ENCODE measurements at places on chromosomes 2 and 18.

GRCh38 chr2:190819840-190820301, 60.8 kb upstream of the GLS start:
- no peak for DNase-seq

GRCh38 chr2:224881846-224882245, 160.4 kb downstream of the DOCK10 start:
- DNase-seq = no peak

- no peak for DNase-seq
Observed at GRCh38 chr2:71720283-71720560, 266.9 kb downstream of the DYSF start.

DNA sequence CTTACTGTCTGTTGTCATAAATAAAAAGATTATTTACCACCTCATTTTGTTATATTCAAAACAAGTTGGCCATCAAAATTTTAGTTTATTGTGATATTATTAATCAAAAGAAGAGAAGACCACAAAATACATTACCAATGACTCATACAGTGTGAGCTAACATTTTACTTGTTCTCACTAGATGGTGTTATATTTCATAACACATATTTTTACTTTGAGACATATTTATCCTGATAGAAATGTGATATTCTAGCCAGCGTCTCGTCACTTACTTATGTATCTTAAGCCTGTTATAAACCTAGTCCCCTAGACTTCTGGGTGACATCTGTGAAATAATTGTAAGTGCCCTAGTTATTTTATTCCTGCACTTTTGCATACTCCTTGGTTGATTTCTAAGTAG, 263.2 kb downstream of the CDH7 start:
- DNase-seq = no peak

DNA sequence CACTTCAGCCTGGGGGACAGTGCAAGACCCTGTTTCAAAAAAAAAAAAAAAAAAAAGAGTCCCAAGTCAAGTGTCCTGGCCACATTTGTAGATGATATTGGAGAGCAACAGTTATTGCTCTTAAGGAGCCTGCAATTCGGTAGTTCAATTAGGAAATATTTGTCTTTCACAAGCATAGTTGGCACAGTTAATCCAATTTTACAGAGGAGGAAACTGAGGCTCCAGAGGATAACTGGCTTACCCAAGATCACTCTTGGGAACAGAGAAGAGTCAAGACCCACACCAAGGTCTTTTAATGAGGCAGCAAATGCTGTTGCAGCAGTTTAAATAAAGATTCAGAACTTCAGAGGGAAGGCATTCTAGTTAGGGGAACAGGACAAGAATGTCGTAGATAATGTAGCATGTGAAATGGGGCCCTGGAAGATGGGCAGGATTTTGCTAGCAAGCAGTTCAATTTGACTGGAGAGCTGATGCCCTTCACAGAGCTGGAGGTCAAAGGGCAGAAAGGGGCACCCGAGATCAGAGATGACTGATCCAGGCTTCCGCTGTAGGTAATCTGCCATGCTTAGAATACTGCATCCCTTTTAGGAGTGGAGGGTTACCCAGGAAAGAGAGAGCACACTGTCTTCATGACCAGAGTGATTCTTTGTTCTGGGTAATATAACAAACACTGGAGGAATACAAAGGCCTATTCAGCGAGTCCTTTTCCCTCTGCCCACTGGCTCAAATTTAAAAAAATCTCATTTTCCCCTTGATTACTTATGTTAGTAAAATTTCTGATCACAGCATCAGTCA, 3.0 kb downstream of the NPC1 start:
- peak; percentile 25 for DNase-seq

GRCh38 chr2:29509397-29509796, 394.2 kb downstream of the CLIP4 start:
- no peak for DNase-seq

GRCh38 chr2:213098612-213099011, 52.8 kb downstream of the IKZF2 start:
- DNase-seq = no peak

GRCh38 chr2:241865957-241866789, 3.4 kb upstream of the RTP5 start:
- no peak for DNase-seq

- no peak for DNase-seq
Observed at GRCh38 chr2:174972924-174973323, 32.3 kb downstream of the CHN1 start.

DNA sequence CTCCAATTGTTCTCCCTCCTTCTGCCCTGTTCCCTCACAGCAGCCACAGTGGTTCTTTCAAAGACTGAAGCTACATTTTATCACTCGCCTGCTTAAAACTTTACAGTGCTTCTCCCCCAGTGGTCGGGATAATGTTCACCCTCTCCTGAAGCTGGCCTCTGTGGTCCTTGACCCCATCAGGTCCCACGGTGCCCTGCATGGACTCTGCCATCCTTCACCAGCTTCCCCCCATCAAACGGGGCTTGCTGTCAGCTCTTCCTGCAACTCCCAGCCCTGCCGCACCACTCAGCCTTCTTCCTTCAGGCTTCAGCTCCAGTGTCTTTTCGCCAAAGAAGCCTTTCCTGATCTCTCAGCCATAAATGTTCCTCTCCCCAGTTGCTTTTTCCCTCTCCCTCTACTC, 118.1 kb downstream of the NEDD4L start:
- no peak for DNase-seq

GRCh38 chr2:196143730-196144131, 27.6 kb downstream of the STK17B start:
- no peak for DNase-seq

- DNase-seq = no peak
Observed at GRCh38 chr2:99805930-99806476, 316.2 kb upstream of the REV1 start.

DNA sequence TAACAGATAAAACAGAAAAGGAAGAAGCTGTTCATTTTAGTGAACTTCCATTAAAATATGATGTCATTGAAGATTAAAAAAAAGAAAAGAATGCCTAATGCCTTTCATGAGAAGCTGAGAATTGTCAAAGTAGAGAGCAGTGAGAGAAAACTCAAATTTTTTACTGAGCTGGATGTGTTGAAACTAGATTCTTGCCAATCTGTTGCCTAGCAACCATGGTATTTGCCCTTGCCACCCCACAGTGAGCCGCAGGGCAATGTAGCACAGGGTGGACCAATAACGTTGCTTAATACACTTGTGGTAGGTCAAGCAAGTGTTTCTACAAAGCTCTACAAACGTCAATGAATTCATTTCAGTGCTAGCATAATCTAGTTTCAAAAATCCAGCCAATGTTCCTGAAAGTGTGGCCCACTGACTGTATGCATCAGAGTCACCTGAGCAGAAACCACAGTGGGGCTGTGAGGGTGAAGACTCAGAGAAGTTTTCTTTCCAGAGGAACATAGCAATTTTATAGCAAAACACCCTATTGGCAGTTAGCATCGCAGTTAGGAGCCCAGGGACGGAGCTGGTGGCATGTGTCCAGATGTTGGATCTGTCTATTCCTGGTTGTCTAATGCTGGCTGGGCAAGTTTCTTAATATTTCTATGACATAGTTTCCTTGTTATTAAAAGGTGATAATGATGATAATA, 132.2 kb downstream of the DOCK10 start:
- DNase-seq = no peak

- no peak for DNase-seq
Observed at GRCh38 chr2:121897335-121897970, 142.0 kb downstream of the TSN start.

DNA sequence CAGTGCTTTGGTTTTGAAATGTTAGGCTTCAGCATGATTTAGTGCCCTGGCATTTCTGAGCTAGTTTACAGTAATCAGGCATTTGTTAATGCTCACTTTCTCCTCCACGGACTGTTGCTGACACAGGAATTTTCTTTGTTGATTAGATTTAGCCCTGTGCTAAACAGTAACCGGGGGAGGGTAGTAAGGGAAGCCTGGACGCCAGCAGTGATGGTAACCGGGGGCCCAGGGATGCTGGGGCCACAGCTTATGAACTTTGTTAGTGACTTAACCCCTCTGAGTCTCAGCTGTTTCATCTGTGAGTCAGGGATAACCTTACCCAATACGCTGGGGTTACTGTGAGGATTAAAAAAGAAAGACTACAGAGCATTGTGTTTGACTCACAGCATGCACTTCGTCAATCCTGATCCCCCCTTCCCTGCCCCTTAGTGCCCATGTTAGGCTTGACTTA, 33.5 kb downstream of the KLHL29 start:
- no peak for DNase-seq
